ENCODE measurements at places on chromosomes 1 and 21.

GRCh38 chr1:83998498-83999315 lies at the start of gene TTLL7:
TSS of gene TTLL7 (minus strand) at chr1:83999132. CDS start at chr1:83952211, 46,921 bp downstream.
- peak; percentile 64 for DNase-seq

GRCh38 chr1:19033926-19034680 lies 77.6 kb upstream of the IFFO2 start:
- DNase-seq: no peak

GRCh38 chr1:117890452-117890851 lies 39.0 kb downstream of the GDAP2 start:
- DNase-seq: no peak

DNA sequence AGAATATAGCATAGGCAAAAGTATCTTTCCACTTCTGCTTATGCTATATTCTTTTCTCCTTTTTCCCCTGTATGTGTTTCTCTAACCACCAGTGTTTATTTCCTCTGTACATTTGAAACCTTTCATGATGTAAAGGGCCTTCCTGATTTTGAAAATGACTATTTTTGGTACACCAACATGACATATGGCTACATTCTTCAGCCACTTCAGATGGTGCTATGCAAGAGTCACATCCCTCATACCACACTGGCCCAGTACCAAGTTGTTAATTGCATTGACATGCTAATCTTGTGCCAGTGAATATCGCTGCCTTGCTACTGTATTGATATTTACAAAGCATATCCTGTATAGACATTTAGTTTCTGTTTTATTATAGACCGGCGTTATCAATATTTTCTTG lies 408.7 kb downstream of the NCAM2 start:
- DNase-seq: no peak

GRCh38 chr1:15723631-15724246 lies 12.3 kb upstream of the SLC25A34 start:
- DNase-seq: no peak

- DNase-seq: no peak
Observed at GRCh38 chr1:28197682-28198415, 21.4 kb upstream of the PTAFR start.

DNA sequence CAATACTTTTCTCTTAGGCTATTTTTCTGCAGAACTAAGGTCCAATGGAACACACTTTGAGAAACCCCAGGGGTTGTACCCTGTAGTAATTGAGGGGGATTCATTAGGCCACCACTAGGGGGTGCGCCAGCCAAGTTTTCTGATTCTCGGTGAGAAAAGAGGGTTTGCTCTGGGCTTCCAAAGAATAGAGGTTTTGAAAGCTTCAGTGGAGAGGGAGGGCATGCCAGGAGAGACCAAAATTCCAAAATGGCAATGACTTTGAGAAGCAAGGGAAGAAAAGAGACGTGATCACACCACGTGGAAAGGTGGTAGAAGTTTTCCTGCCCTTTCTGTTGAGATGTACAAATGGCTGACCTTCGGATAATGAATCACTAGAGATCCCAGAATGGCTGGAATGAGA lies 323.3 kb downstream of the RPS6KC1 start:
- DNase-seq: peak; percentile 33

GRCh38 chr1:88581703-88582102 lies 102.4 kb upstream of the PKN2 start:
- no peak for DNase-seq

DNA sequence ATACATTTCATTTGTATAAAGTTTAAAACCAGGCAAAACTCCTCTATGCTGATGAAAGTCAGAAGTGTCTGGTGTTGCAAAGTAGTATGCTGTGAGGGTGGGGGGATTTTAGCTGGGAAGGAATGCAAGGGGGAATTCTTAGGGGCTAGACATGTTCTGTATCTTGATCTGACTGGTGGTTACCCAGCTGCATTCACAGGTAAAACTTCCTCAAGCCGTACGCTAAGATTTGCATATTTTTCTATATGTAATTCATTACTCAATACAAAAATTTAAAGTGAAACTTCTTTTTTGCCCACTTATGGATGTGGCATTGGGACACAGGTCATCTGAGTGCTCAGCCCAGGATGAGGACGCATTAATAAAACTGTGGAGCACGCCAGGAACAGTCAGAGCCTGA lies 323.3 kb downstream of the PAPPA2 start:
- no peak for DNase-seq

- no peak for DNase-seq
Observed at GRCh38 chr1:205794011-205794730, 18.8 kb downstream of the SLC41A1 start.

GRCh38 chr1:27525296-27526272 lies 35.6 kb upstream of the WASF2 start:
- peak; percentile 40 for DNase-seq

- no peak for DNase-seq
Observed at GRCh38 chr1:230878591-230878990, 10.3 kb upstream of the C1orf198 start.

DNA sequence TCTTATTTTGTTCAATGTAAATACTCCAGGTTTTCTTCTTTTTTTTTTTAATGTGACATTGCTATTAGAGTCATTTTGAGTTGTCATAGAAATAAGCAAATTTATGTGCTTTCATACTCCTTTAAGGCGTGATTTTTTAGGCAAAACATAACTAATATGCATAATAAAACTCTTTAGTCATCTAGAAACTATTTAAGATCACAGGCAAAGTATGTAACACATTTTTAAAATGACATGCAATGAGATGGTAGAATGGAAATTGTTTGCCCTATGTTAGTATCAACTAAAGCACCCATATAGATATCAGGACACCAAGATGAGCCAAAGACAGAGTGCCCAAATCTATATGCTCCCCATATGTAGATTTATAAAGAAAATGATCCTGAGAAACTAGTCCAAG lies 41.5 kb upstream of the SGIP1 start:
- DNase-seq: no peak

- no peak for DNase-seq
Observed at GRCh38 chr1:226473325-226473724, 65.4 kb upstream of the PARP1 start.
